Naive B cell (primary cell): ENCODE measurements at places on chromosomes 6 and 20. TPM values are rescaled to one million over a fixed set of nuclear protein-coding genes. Genes with fewer than 3 reads are reported as not detected.

Gene THBD
- not detected for polyA plus RNA-seq

Gene AVP
- not detected for polyA plus RNA-seq

Gene KIF6
- polyA plus RNA-seq, result 0.16 TPM

Gene SIRPA
- polyA plus RNA-seq, result 0.26 TPM

Gene WFDC10B
- polyA plus RNA-seq, result not detected

Gene MAP7
- not detected for polyA plus RNA-seq

Gene FERMT1
- polyA plus RNA-seq, result not detected

Gene LBP
- polyA plus RNA-seq, result not detected

Gene ZBTB46
- polyA plus RNA-seq, result 0.15 TPM

Gene PHACTR1
- 63.7 TPM for polyA plus RNA-seq

Gene ULBP2
- not detected for polyA plus RNA-seq

Gene ENPP3
- not detected for polyA plus RNA-seq

Gene ZNF391
- 0.95 TPM for polyA plus RNA-seq

Gene GINS1
- 1.9 TPM for polyA plus RNA-seq

Gene CTCFL
- not detected for polyA plus RNA-seq

Gene SIRPG
- 0.43 TPM for polyA plus RNA-seq

Gene CYP21A2
- polyA plus RNA-seq, result not detected

Gene SAMD5
- not detected for polyA plus RNA-seq

Gene JAG1
- 0.06 TPM for polyA plus RNA-seq

Gene TSBP1
- polyA plus RNA-seq, result not detected

Gene FOXC1
- 0.17 TPM for polyA plus RNA-seq

Gene HAO1
- not detected for polyA plus RNA-seq

Gene SLC52A3
- not detected for polyA plus RNA-seq

Gene SMIM29
- 100 TPM for polyA plus RNA-seq

Gene CST7
- 1.0 TPM for polyA plus RNA-seq

Gene PTK6
- polyA plus RNA-seq, result 0.82 TPM

Gene RPP21
- 101 TPM for polyA plus RNA-seq

Gene RAMACL
- 0.52 TPM for polyA plus RNA-seq

Gene RIPPLY2
- polyA plus RNA-seq, result not detected

Gene TBXT
- not detected for polyA plus RNA-seq

Gene KCNG1
- polyA plus RNA-seq, result 184 TPM

Gene MPC1
- 56.7 TPM for polyA plus RNA-seq

Gene DCBLD1
- not detected for polyA plus RNA-seq

Gene BTBD9
- polyA plus RNA-seq, result 21.3 TPM

Gene ID1
- polyA plus RNA-seq, result 2.0 TPM

Gene PLCG1
- polyA plus RNA-seq, result 13.1 TPM

Gene CLIC5
- polyA plus RNA-seq, result 0.05 TPM

Gene UNC93A
- polyA plus RNA-seq, result not detected

Gene TBX18
- not detected for polyA plus RNA-seq

Gene L3MBTL1
- polyA plus RNA-seq, result 2.4 TPM

Gene VSTM2L
- polyA plus RNA-seq, result not detected

Gene KLC4
- 11.0 TPM for polyA plus RNA-seq

Gene NKX2-2
- polyA plus RNA-seq, result not detected

Gene SPDEF
- not detected for polyA plus RNA-seq

Gene NKX2-4
- not detected for polyA plus RNA-seq

Gene PGC
- not detected for polyA plus RNA-seq

Gene HELZ2
- 11.0 TPM for polyA plus RNA-seq

Gene CNR1
- polyA plus RNA-seq, result 0.20 TPM

Gene CD93
- polyA plus RNA-seq, result 0.05 TPM

Gene COQ3
- polyA plus RNA-seq, result 3.7 TPM

Gene CHD6
- 79.4 TPM for polyA plus RNA-seq

Gene OTOR
- polyA plus RNA-seq, result not detected

Gene SSR1
- polyA plus RNA-seq, result 137 TPM

Gene PDYN
- not detected for polyA plus RNA-seq
